ENCODE measurements at places on chromosomes 5 and 9.

- DNase-seq = no peak
These were observed 69.6 kb upstream of the ALDH1B1 start for GRCh38 chr9:38322937-38323336.

DNA sequence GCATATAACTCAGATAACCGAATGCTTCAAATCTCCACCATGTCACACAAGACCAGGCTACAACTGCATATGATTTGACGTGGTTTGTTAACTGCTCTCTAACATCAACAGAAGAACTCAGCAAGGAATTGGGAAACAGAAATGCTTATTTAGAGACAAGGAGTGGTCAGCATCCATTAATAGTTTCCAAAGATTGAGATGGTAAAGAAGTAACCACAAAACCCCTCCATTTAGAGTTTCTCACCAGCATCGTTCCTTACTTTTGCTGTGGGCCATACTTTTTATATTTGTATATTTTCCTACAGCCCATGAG, 25.2 kb downstream of the DPYSL3 start:
- DNase-seq = no peak

DNA sequence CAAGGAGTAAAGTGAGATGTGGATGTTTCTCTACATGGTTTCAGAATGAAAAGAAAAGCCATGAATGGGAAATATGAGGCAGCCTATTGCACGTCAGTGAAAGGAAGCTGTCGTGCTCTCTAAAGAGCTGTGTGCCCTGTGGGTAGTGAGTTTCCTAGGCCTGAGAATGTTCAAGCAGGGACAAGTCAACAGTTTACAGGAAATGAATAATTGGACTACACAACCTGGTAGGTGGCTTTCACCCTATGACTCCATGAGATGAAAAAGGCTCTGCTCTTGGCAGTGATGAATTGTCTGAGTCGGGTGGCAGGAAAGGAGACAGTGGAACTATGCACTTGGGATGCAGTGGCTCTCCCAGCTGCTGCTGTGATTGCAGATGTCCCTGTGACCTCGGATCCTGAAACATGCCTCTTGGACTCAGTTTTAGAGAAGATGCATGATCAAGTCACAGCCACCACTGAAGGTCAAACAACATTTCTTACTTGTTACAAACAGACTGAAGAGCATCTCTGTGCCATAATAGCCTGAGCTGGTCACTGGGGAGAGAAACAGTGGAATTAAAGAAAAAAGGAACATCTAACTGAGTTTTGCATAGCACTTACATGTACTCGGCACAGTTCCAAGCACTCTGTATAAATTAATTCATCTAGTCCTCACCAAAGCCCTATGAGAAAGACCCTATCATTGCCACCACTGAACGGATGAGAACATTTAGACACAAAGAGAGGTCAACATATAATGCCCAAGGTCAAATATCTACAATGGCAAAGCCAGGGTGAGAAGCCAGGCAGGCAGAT, 293.7 kb downstream of the SPOCK1 start:
- no peak for DNase-seq

- no peak for DNase-seq
These were observed 10.6 kb downstream of the AFAP1L1 start for GRCh38 chr5:149282027-149282965.

DNA sequence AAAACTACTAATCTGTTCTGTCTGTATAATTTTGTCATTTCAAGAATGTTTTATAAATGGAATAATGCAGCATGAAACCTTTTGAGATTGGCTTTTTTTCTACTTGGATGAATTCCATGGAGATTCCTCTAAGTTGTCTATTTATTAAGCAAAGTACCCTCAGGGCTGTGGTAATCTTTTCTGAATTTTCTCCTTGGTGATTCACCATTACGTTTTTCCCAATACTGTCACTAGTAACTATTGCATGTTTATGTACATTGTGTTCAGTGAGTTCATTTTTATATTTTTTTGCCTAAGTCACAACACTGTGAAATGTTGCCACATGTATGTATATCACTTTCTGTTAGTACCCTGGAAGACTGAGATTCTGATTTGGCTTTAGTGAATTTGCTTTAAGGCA, 177.0 kb upstream of the GRIN3A start:
- DNase-seq = no peak
